Activated CD4-positive, alpha-beta T cell treated with anti-CD3 and anti-CD28 coated beads, Interleukin-2, amount 50 U/mL, for 4 hours (primary cell): ENCODE measurements at places on chromosomes 2 and 18.

GRCh38 chr2:39108377-39108776 lies 12.5 kb downstream of the SOS1 start:
- no peak for DNase-seq

- no peak for DNase-seq
Observed at GRCh38 chr2:98656800-98657199, 48.4 kb downstream of the UNC50 start.

GRCh38 chr2:149719695-149720094 lies 132.1 kb upstream of the MMADHC start:
- no peak for DNase-seq

DNA sequence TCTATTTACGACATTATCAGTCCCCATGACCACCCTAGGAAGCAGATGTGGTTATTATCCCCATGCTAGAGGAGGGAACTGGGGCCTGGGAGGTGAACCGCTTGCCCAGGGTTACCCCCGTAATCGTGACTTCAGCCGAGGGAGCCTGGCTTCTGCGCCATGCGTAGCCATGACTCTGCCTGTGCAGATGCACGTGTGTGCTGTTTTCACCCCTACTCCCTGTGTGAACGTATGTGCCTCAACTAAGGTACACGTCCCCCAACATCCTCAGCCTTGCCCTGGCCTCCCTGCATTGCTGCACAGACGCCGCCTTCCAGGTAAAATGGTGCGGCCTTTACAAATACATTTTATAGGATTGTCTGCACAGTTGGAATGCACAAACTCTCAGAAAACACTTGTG lies 40.2 kb downstream of the LPIN1 start:
- DNase-seq, result no peak

GRCh38 chr2:98926601-98927000 lies 9.4 kb downstream of the CRACDL start:
- DNase-seq, result no peak

DNA sequence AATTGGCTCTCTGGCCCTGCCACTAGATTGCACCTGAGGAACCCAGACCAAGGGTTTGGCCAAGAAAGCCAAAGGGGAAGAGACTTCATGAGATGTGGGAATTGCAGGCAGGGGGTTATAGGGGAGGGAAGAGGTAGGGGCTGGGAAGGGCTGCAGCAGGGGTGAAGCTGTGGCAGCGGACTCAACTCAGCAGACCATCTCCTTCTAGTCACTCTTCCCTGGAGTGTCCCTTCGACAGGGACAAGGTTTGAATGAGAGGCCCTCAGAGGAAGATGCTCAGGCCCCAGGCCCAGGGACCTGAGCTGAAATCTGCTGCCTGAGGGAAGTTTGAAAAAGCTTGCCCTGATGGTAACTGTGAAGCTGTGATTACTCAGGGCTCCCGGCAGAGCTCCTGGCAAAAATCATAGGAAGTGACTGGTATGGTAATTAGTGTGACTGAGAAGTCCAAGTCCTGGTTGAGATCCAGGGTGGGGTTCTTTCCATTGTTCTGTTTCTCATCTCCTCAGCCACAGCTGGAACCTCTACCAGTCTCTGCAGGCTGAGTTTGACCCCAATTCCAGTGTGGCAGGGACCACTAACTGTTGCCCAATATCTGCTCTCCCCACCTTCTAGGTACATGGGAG lies 300.9 kb downstream of the CYP26B1 start:
- DNase-seq, result no peak

GRCh38 chr18:40855661-40856060 lies 1099.4 kb upstream of the PIK3C3 start:
- no peak for DNase-seq

GRCh38 chr18:13161276-13161899 lies 57.2 kb upstream of the LDLRAD4 start:
- no peak for DNase-seq

GRCh38 chr2:50455351-50455939 lies 576.5 kb downstream of the NRXN1 start:
- DNase-seq, result no peak

GRCh38 chr18:29779096-29779495 lies 1263.4 kb downstream of the DSC3 start:
- DNase-seq, result no peak

- DNase-seq, result no peak
Observed at GRCh38 chr2:229914171-229914570, 7.6 kb downstream of the TRIP12 start.

GRCh38 chr2:109066501-109066900 lies 62.5 kb upstream of the SH3RF3 start:
- DNase-seq, result no peak

DNA sequence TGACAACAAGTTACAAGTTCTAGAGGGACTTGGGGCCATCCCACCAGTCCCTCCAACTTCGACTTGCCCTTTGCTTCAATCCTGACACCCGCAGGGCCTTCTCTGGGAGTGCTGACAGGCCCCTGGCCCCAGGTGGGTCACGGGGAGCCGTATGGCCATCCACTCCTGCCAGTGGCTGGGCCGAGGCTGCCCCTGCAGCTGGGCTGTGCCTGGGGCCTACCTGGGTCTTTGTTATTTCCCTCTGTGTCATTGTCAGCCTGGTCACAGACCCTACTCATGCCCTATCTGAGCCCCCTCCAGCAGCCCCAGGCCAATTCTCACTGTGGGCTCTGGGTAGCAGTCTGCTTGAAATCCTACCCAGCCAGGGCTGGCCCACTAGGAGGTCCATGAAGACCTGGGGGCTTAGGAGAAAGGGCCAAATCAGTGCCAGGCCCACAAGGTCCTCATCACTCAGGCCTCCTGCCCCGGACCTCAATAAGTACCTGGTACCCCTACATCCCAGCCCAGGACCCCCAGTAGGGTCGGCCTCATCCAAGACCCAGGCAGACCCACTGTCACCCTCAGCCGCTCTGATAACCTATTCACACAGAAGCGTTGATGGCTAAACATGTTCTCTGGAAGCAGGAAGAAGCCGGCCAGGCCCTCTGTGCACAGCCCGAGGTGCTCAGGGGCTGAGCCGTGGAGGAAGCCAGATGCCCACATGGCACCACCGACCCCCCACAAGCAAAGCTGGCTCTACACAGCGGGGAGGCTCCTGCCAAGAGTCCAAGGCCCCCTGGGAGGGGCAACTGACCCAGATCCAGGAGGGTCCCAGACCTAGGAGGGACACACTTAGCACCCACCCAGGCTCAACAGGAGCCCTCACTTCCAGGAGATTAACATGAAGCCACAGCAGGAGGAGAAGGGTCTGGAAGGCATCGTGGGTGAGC lies 57.7 kb downstream of the BIN1 start:
- no peak for DNase-seq

- no peak for DNase-seq
Observed at GRCh38 chr2:12819103-12819475, 102.4 kb downstream of the TRIB2 start.

DNA sequence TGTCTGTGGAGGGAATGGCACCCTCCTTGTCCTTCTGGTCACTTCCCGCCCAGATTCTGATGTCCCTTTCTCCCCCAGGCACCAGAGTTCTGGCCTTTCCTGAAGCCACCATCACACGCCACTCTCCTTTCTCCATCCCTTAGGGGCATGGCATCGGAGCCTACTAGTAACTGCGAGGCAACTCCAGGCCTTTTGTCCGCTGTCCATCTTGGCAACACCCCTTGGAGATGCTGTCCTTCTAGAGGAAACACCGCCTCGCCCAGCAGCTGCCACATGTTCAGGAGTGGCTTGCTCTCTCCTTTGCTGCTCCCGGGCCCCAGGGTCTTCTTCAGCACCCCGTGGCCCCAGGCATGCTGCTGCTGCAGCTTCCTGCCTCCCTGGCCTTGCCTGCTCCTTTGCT lies 267.0 kb downstream of the SRBD1 start:
- no peak for DNase-seq

DNA sequence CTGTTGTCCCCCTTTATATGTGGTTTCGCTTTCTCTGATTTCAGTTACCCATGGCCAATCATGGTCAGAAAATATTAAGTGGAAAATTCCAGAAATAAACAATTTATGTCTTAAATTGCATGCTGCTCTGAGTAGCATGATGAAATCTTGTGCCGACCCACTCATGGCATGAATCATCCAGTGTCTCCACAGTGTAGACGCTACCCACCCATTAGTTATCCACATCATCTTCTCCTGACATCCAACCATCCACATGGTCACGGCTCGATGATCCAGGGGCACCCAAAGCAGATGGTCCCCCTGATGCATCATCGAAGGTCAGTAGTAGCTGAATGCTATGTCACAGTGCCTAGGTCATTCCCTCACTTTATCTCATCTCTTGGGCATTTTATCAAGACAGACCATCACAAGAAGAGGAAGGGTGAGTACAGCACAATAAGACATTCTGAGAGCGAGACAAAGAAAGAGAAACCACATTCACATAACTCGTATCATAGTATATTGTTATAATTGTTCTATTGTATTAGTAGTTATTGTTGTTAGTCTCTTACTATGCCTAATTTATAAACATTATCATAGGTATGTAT lies 44.1 kb upstream of the ACKR3 start:
- no peak for DNase-seq

DNA sequence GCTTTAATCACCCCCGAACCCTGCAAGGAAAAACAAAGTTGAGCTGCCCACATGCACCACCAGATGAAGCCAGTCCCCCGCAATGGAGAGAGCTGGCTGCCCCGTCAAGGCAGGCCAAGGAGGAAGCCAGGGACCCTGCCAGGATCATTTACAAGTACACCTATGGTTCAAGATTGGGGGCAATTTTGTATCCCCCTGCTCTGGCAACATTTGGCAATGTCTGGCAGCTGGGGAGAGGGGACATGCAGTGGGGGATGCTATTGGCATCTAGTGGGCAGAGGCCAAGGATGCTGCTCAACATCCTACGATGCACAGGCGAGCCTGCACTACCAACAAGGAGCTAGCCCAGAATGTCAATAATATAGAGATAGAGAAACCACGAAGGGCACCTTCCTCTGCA lies 1.9 kb downstream of the ACTR1B start:
- DNase-seq, result no peak

DNA sequence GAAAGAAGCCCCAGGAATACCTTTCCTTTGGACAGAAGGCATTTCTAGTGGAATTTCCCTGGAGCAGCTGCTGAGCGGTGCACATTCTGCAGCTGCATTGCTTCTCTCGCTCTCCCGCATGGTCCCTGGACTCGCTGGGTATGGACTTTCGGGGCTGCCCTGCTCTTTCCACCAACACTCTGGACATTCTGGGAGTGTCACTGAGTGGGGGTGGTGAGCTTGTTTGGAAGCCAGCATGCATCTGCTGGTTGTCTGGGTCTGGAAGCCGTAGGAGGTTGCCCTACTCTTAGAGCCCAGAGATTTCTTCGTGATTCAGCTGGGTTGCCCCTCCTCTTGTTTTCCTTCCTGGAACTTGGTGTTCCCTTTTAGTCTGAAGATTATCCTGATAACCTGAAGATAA lies 52.6 kb downstream of the TWIST2 start:
- DNase-seq, result no peak

DNA sequence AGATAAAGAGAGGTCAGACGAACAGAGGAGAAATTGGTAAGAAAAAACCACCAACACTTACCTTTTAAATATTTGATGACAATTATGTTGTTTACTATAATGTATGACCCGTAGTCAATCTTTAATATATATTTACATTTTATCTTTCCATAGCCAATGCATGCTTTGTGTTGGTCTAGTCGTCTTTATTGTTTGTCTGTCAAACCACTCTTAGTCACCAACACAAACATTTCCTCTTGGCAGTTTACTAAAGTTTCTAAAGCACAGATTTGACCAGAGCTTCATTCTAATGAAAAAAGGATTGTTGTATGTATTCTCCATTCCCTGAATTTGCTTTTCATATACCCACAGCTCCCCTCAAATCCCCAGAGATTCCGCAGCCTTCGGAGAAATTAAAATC lies 784.7 kb upstream of the PIK3C3 start:
- no peak for DNase-seq

DNA sequence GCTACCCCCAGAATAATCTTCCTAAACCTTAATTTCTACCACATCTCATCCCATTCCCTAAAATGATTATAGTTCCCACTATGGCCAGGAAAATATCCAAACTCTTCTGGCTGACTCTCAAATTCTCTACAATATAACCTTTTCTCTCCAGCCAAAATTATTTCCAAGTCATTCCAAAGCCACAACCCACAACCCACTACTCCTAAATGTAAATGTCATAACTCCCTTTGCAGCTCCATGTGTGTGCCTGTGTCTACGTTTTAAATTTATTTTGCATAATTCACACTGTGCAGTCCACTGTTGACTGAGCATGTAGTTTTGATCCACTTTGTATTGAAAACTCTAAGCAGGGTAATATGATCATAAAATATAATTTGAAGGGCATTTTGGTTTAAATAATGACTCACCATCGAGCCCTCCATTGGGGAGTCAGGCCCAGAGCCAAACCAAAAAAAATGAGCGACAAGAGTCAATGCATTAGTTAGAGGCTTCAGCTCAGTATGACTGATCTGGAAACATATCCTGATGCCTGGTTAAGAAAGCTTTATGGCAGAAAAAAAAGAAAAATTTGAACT lies 171.0 kb downstream of the AFF3 start:
- DNase-seq, result no peak

- DNase-seq, result no peak
Observed at GRCh38 chr2:82527124-82527523, 1932.0 kb downstream of the SUCLG1 start.

DNA sequence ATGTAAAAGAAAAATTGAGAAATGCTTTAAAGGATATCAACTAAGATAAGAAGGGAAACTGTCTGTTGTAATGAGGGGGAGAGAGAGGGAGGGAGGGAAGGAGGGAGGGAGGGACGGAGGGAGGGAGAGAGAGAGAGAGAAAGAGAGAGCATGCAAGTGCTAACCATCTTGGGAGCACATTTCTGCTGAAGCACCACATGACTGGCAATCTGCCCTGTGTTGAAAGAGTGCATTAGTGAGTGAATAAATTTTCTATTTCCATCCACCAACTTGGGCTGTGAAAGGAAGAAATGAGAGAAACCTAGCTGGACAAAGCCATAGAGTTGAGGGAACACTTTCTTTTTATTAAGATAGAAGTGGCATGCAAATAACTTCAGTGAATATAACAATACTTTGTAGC lies 110.7 kb downstream of the TMX3 start:
- DNase-seq, result no peak

DNA sequence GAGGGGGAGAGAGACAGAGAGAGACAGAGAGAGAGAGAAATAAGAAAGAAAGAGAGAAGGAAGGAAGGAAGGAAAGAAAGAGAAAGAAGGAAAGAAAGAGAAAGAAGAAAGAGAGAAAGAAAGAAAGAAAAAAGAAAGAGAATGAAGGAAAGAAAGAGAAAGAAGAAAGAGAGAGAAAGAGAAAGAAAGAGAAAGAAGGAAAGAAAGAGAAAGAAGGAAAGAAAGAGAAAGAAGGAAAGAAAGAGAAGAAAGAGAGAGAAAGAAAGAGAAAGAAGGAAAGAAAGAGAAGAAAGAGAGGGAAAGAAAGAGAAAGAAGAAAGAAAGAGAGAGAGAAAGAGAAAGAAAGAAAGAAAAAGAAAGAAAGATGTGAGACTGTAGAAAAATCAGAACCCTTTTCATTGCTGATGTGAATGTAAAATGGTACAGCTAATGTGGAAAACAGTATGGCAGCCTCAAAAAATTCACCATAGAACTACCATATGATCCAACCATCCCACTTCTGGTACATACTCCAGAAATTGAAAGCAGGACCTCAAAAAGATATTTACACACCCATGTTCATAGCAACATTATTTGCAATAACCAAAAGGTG lies 203.4 kb upstream of the POU3F3 start:
- no peak for DNase-seq
